ENCODE measurements at places on chromosomes 2 and 18.

GRCh38 chr2:232999354-232999753, 13.7 kb downstream of the NGEF start:
- peak; percentile 39 for DNase-seq

GRCh38 chr2:140276661-140277060, 1496.5 kb upstream of the NXPH2 start:
- no peak for DNase-seq

DNA sequence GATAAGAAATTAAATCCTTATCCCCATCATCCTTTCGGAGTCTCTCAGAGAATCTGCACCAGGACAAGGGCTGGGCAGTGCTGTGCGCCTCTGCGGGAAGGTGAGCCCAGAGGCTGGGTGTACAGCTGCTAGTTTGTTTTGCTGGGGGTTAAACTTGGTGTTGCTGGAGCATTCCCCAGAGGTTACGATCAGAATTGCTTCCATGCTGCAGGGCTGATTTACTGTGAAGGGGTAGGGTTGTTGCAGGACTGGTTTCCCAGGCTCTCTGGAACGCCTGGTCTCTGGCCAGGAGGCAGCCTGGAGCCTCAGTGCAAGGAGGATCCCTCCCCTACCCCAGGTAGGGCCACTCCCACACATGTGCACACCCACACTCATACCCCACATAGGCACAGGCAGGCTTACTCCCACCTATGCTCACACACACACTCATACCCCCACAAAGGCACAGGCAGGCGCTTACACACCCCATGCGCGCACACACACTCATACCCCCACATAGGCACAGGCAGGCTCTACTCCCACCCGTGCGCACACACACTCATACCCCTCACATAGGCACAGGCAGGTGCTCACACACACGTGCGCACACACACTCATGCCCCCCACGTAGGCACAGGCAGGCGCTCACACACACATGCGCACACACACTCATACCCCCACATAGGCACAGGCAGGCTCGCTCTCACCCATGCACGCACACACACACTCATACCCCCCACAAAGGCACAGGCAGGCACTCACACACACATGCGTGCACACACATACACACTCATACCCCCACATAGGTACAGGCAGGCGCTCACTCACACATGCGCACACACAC, 11.3 kb downstream of the CNNM4 start:
- DNase-seq: no peak

DNA sequence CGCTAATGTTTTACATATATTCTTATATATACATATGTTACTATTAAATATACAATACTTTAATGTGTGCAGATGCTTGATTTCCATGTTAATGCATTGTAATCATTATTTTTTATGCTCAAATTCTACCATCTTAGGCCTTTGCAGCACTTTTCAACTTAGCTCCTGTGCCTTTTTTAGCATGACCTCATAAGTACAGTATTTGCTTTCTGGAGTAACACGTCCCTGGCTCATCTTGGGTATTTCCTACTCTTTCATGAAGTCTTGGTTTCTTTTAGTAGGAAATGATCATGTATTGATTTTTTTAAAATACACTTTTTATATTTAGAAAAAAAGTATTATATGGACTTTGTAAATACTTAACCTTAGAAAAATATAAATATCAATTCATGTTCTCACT, 36.5 kb downstream of the CAB39 start:
- DNase-seq: no peak

DNA sequence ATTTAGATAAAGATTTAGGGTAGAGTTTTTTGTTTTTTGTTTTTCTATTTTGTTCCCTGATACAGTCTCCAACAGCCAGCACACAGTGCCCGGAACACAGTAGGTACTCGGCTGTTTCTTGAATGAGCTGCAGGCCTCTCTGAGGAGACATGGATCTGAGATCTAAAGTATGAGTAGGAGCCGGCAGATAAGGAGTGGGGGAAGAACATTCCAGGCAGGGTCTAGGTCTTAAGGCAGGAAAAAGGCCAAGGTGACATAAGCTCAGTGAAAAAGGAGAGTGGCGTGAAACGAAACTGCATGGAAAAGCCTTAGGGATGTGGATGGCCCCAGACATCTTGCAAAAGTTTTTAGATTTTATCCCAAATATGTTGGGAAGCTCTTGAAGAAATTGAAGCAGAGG, 94.4 kb downstream of the ITGB1BP1 start:
- DNase-seq: no peak

DNA sequence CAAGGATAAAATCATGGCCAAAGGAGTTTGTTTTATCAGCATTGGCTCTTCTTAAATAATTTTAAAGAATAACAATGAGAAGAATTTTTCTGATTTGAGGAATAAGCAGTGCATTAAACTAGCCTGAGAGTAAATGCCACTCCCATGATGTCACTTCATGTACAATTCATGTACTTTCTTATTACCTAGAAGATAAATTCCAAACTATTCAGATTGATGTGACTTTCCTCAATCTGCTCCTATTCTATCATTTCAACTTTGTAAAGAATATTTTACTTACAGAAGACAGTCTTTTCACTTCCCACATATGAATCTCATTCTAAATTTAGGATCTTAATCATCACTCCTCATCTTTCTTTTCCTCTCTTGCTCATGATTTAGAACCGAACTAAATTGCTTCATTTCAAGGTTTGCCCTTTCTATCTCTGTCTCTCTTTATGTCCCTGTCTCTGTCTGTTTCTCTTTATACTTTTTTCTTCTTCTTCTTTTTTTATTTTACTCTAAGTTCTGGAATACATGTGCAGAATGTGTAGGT, 1142.0 kb upstream of the PIK3C3 start:
- no peak for DNase-seq

GRCh38 chr2:109126501-109126860, 2.5 kb upstream of the SH3RF3 start:
- DNase-seq: no peak

DNA sequence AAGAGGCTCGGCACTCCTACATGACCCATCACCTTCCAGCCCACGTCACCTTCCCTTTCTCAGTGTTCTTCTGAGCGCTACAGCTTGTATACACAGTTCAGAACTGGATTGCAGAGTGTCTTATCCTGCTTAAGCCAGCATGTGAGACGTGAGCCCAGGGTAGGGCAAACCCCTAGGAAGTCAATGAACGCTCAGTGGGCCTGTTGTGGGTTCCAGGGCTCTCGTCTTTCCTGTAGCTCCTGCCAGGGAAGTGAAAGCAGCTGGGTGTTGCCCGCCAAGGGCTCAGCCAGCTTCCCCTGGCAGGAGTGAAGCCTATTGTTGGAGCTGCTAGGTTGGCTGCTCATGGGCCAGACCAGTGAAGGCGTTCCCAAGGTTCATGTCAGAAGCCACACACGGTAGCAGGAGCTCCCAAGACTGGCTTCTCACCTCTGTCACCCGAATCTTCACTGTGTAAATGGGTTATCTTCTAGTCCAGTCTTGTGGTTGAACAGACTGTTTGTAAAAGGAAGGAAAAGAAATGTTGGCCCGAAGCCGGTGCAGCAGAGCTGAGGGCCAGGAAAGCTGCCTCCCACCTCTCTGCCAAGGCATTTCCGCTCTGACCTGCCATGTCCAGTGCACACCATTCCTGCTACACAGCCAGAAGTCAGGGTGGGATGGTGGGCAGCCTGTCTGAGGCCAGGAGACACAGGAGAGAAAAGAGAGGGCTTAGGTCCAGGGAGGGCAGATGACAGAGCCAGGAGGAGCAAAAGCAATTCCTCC, 69.6 kb upstream of the RMDN2 start:
- DNase-seq: no peak

DNA sequence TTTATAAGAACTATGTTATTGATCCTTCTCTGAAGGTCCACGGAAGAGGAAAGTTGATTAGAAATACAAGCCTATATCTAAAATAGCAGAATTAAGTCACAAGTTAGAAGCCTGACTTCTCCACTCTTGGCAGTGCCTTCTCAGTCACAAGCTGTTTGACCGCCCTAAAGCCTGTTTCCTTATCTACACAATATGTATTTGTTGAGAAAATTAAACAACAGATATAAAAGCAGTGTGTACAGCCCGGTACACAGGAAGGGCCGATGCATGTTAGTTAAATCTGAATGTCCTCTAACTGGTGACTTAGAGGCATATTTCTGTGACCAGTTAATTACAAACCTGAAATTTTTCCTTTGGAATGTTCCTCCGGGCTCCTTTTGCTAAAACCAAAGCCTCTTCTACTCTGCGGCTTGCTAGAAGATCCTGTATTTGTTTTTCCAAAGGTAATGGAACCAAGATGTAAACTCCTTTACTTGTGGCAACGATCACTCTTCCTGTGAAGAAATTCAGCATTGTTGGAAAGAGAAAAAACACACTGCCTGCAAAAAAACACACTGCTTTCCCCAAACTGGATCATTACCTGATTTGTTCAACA, 33.4 kb downstream of the TGFBRAP1 start:
- peak; percentile 14 for DNase-seq

GRCh38 chr18:21215490-21215889, 26.5 kb upstream of the GREB1L start:
- DNase-seq: peak; percentile 65

- DNase-seq: no peak
These were observed 246.8 kb downstream of the HDAC4 start for GRCh38 chr2:239153806-239154591.

DNA sequence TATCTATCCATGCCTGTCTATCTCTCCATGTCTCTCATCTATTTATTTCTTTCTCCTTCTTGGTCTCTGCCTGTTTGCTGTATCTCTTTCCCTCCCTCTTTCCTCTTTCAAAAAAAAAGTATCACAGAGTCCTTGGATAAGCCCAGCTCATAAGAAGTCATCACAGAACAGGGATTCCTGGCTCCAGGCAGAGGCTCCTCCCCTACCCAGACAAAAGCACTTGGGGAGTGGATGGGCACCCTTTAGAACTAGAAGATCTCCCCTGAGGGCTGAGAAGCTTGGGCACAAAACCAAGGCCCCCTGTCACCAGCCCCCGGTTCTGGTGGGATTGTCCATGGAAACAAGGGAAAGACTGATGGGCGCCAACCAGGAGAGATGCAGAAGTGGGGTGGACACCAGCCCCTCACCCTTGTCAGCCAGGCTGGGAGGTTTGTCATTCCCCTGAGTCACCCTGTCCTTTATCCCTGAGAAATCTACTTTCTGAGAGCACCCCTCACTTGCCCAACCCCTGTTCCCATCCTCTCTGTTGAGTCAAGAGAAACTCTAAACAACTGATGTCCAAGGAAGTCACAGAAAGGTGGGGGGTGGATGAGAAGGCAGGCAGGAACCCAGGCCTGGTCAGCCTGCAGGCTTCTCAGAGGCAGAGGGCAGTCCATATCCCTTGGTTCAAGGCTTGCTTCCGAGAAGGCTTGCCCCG, 127.1 kb downstream of the TNS1 start:
- no peak for DNase-seq

DNA sequence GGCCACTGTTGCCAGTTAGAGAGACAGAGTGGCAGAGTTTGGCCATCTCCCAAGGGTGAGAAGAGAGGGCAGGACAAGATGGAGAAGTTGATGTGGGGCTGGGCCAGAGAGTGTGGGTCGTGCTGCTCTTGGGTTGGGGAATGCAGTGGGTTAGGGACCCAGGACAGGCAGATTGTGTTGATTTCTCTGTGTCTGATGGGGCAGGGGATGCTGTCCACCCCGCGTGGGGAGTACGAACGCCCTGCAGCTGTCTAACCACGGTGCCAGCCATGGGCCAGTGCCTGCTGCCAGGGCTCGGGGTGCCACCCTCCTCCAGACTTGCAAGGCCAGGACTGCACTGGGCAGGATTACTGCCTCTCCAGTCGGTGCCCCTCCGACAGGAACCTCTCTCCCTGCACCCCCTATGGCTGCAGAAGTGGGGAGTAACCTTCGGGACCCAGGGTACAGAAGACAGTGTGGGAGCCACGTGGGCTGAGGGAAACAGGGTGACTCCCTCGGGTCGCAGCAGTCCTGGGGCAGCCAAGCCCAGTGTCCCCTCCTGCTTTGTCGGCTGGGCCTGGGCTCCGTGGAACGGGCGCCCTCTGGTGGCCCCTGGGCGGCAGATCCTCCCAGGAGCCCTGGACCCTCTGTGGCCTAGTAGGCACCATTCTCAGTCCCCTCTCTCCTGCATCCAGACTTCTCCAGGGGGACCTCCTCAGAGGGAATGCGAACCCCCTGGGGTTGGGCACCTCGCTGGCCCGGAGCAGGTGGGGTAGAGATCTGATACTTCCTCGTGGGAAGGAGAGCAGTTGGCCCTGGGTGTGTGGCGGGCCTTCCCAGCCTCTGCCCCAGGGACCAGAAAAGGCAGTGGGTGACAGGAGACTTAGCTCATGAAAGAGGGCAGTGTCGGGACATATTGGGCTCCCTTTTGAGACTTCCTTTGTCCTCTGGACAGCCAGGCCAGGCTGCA, 2.7 kb downstream of the GPC1 start:
- DNase-seq: peak; percentile 88
